Activated CD8-positive, alpha-beta T cell treated with anti-CD3 and anti-CD28 coated beads, Interleukin-2, amount 10 ng/mL, durations not matched to agents 7 days and 5 days (primary cell): ENCODE measurements at places on chromosomes 4 and X.

DNA sequence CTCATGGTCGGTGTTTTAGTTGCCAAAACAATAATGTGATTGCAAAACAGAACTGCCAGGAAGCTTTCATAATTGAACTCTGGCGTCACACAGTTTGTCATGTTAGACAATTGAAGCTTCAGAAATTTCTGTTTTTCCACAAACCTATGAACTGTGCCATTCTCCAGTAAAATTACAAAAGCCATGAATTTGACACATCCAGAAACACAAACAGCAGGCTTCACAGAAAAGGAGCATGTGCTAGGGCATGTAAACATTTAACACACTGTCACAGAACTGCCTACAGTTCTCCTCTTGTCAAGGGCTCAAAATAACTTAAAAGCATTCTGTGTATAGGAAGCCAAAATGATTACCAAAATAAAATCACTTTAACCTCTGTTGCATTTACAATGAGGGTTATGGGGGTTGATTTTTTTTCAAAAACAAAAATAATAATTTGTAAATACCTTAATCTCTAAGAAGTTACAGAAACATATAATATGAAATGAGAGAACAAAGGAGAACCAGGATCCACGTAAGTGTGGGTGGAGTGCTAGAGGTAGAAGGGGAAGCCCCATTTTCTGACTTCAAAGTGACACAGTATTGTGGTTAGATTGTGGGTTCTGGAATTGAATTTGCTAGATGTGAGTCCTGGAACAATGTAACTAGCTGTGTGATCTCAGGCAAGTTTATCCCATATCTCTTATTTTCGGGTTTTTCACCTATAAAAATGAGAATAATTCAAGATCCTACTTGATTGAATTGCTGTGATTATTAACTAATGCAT lies 295.0 kb downstream of the CENPC start:
- no peak for DNase-seq

- no peak for DNase-seq
These were observed 1637.3 kb upstream of the PABPC4L start for GRCh38 chr4:135838889-135839288.

DNA sequence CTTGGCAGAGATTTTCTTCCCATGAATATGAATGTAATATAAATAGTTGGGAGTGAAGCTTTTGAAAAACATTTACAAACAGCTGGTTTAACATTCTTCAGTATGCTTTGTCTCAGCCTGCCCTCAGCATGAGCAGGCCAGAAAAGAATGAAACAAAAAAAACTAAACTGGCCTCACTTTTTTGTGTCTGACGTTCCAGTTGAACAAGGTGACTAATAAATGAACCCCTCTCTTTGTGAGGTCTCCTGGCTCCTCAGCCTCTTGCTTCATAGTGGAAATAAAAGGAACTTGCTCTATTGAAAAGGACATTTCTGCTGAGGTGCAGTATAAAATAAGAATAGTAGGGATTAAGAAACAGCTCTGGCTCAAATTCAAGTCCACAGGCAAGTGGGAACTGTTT lies 9.4 kb downstream of the CHST7 start:
- no peak for DNase-seq

GRCh38 chr4:182310316-182310715 lies 67.1 kb downstream of the TENM3 start:
- DNase-seq: no peak

DNA sequence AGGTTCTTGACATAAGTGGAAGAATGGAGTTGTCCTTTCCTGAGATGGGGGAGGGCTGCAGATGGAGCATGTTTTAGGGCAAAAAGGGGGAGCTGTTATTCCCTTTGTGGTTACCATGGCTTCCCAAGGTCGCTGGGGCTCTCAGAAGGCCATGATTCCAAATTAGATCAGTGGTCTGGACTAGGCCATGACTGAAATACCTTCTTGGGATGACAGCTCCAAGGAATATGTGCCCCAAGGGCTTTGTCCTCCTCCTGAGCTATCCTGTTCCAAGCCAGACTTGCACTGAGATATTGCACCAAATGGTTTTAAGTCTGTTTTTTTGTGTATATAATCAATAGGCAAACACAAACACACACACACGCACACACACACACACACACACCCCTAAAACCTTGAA lies 3.0 kb upstream of the RBPJ start:
- DNase-seq: no peak
